ENCODE measurements at places on chromosomes 1 and 21.
A peak's percentile ranks its signal among the peaks of the same experiment; 100 is the strongest.

DNA sequence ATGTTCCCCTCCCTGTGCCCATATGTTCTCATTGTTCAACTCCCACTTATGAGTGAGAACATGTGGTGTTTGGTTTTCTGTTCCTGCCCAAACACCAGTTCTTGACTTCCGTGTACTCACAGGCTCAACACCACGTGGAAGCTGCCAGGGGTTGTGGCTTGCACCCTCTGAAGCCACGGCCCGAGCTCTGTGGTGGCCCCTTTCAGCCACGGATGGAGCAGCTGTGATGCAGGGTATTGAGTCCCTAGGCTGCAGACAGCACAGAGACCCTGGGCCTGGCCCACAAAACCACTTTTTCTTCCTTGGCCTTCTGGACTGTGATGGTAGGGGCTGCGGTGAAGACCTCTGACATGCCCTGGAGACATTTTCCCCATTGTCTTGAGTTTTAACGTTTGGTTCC is 111.6 kb downstream of the SYT14 start:
- DNase-seq, result no peak

- no peak for DNase-seq
Observed at GRCh38 chr21:37292941-37293340, 25.8 kb upstream of the VPS26C start.

DNA sequence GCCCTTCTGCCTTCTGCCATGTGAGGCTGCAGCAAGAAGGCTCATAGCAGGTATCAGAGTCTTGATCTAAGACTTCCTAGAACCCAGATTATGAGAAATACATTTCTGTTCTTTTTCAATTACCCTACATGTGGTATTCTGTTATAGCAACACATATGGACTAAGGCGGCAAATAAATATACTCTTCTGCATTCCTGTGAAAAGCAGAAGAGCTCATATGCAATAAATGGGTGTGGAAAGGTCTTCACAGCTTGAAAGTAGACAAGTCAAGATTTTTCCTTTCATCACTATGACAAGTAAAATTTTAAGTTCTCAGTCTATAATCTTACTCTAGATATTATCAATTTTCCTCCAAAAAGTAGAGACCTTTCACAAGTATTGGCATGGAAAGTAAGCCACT is 36.6 kb downstream of the TNFSF18 start:
- no peak for DNase-seq

DNA sequence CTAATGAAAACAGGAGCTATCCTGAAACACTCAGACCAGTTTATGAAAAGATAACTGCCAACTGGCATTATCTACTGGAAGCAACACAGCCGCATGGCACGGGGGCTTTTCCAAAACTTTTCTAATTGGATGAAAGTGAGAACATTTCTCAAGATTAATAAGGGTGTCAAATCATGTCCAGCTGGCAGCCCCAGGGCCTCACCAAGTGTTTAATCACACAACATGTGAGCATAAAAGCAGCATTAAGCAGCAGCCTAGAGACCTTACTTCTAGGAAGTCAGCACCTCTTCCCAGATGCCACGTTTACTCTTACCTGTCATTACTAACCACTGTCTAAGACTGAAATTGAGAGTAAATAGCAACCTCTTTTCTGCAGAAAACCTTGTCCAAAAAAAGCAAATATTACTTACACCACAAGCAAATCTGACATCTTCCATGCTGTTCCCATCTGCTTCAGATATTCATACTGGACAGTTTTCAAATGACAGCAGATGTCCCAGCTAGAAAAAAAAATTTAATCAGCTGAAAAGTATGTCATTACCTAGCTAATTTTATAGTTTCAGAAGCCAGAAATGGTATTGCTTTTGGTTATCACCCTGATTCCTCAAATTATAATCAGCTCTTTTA is 341.5 kb upstream of the ZP4 start:
- no peak for DNase-seq

GRCh38 chr1:2298685-2299084 is 70.6 kb downstream of the SKI start:
- no peak for DNase-seq

- no peak for DNase-seq
Observed at GRCh38 chr1:234836776-234837357, 226.9 kb upstream of the IRF2BP2 start.

- peak; percentile 53 for DNase-seq
Observed at GRCh38 chr1:159012495-159012894, 2.8 kb downstream of the IFI16 start.

GRCh38 chr1:116716391-116716790 is 37.8 kb upstream of the CD2 start:
- DNase-seq, result no peak

GRCh38 chr1:116881879-116882520 is 27.7 kb upstream of the PTGFRN start:
- peak; percentile 39 for DNase-seq

- DNase-seq, result no peak
Observed at GRCh38 chr1:9629445-9630201, 21.9 kb upstream of the PIK3CD start.

DNA sequence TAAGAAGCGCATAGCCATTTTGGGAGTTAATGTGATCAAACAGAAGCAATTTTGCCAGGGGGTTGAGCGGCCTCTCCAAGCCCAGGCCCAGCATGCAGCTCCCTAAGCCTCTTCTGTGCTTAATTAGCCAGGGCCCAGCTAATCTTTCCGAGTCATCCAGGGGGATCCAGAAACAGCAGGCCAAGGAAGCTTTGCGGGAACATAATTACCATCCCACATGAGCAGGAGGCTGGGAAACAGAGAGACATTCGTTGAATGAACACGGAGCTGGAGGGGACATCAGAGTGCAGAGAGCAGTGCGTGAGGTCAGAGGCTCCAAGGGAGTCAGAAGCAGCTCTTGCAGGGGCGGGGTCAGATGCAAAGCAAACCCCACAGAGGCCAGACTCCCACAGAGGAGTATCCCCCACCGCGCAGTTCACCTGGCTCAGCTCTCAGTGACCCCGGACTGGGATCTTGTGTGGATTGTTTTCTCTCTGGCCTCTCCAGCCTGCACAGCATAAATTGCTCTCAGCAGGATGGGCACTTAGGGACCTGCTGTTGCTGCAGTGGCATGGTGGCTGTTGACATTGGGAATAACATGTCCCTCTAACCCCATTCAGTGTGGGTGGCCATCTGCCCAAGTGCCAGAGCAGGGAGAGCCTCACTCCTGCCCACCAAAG is 657.4 kb downstream of the AJAP1 start:
- no peak for DNase-seq

DNA sequence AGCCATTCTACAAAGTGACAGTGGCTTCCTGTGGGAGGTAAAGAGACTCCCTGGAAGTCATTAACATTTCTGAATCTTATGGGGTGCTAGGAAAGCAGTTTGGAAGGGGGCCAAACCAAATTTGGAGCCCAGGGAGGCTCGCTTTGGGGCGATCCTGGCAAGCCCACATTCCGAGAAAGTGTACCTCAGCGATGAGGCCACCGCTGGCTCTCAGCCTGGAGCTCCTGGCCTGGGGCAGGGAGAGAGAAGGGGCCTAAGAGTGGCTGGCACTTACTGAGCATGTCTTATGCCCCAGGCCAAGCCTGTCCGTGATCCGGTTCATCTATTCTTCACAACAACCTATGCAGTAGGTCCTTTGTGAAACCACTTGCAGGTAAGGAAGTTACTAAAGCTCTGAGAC is 98.8 kb downstream of the CCDC185 start:
- DNase-seq, result no peak

GRCh38 chr1:160007577-160008200 is 24.1 kb downstream of the PIGM start:
- DNase-seq, result peak; percentile 54

DNA sequence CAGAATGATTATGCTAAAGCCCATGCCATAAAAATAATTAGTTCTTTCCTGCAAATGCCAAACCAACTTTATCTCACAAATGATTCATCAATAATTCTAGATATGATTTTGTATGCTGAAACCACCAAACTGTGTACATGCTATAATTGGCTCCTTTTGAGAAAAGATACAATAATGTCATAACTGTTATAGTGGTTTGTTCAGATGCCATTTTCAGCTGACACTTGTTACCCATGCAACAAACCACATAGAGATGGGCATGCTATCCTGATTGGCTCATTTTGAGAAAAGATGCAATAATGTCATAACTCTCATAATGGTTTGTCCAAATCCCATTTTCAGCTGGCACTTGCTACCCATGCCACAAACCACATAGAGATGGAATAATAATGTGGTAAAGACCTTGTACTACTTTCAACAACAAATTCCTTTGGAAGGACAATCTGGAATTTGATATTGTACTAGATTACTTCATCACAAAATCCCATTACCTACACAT is 283.8 kb downstream of the TPR start:
- no peak for DNase-seq

DNA sequence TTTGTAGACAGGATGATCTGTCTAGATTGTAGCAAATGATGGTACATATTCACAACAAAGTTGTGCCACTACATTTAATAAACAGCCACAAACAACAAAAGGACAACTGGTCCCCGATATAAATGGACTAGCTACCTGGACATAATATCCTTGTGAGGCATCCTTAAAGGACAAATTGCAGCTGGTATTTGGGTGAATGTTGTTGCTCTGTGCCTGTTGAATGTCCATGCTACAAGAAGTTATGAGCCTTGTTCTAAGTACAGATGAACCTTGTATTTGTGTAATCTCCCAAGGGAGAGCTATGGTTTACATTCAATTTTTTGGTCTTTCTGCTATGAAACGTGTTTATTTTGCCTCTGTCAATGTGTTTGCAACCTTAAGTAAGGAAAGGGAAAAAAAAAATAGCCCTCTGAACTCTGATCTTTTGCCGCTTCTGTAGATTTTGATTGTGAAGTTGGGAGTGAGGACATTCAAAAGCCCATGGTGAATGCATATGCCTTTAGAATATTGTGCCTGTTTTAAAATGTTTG is 26.5 kb downstream of the SFT2D2 start:
- no peak for DNase-seq

- peak; percentile 14 for DNase-seq
Observed at GRCh38 chr1:160942926-160943325, 11.7 kb downstream of the ITLN2 start.

- DNase-seq, result no peak
Observed at GRCh38 chr1:205294934-205295333, 26.6 kb downstream of the NUAK2 start.

GRCh38 chr1:212109728-212110127 is 74.2 kb downstream of the DTL start:
- no peak for DNase-seq

- DNase-seq, result peak; percentile 62
Observed at GRCh38 chr1:199743227-199743626, 284.3 kb upstream of the NR5A2 start.

DNA sequence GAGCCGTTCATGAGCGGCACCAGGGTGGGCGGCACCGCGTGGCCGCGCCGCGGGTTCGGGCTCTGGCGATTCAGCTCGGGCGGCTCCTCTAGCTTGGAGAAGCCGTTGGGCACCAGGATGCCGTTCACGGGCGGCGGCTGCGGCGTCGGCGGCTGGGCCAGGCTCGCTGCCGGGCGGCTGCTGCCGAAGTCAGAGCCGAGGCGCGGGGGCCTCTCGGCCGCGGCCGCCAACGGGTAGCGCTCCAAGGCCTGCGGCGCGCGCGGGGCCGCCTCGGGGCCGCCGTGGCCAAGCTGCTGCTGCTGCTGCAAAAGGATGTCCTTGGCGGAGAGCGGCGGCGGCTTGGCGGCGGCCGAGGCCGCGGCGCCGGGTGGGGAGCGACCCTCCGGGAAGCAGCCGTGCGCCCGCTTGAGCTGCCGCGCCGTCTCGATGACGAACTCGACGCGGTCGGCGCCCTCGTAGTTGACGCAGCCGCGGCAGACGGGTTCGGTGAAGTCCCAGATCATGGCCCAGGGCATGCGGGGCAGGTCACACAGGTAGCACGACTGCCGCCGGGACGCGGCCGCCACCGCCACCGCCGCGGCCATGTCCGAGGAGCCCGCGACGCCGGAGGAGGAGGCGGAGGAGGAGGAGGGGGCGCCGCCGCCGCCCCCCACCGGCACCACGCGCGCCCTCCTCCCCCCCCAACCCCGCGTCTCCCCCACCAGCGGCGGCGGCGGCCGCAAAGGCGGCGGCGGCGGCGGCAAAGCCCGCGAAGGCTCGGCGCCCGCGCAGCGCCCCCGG is 877 bp downstream of the IRF2BP2 start:
- peak; percentile 71 for DNase-seq

- peak; percentile 37 for DNase-seq
Observed at GRCh38 chr1:156616463-156616862, 2.8 kb upstream of the HAPLN2 start.

DNA sequence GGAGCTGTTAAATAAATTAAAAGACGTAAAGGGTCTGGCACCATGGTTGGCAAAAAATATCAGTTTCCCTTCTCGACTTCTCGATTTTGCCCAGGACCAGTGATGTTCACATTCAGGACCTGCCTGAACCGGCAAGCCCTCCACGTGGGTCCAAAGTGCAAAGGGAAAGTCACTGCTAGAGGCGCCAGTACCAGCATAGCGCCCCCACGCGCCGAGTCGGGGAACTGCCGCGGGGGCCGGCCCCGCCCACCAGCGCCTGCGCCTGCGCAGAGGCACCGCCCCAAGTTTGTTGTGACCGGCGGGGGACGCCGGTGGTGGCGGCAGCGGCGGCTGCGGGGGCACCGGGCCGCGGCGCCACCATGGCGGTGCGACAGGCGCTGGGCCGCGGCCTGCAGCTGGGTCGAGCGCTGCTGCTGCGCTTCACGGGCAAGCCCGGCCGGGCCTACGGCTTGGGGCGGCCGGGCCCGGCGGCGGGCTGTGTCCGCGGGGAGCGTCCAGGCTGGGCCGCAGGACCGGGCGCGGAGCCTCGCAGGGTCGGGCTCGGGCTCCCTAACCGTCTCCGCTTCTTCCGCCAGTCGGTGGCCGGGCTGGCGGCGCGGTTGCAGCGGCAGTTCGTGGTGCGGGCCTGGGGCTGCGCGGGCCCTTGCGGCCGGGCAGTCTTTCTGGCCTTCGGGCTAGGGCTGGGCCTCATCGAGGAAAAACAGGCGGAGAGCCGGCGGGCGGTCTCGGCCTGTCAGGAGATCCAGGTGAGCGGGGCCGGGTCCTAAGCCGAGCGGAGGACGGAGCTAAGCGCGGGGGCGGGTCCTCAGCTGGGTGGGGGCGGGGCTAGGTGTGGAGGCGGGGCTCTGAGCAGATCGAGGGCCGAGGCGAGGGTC is at the start of gene PINK1:
TSS of gene PINK1 (plus strand) at position 269 of the 875 bp plus-strand sequence. CDS start at position 360, 91 bp downstream.
- peak; percentile 77 for DNase-seq

DNA sequence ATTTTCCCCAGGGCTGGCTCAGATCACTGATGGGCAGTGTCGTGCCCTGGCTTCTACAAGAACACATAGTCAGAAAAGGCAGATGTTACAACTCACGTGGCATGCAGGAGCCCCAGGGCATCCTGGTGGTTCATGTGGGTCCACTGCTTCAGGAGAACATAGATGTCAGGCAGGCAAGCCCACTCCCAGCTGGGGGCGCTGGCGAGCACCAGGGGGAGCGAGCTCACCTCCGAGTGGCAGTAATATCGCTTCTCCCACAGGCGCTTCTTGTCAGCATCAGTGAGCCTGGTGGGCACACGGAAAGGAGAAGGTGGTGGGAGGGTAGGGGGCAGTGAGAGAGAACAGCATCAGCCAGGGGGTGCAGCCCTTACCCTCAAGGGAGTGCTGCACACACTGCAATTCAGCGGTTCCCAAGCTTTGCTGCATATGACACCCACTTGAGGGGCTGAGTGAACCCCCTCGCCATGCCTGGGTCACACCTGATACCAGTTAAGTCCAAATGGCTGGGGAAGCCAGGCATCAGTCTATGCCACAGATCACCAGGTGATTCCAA is 34.3 kb upstream of the PPP1R15B start:
- DNase-seq, result peak; percentile 61
